Endothelial cell (in vitro differentiated cells): ENCODE measurements at places on chromosomes 12 and 14. TPM values are rescaled to one million over a fixed set of nuclear protein-coding genes. Genes with fewer than 3 reads are reported as not detected.

AVPR1A gene
- total RNA-seq, result 0.59 TPM

BCAT1 gene
- total RNA-seq, result 110 TPM

PRICKLE1 gene
- 15.6 TPM for total RNA-seq

KLRD1 gene
- 0.49 TPM for total RNA-seq

ATG2B gene
- total RNA-seq, result 14.1 TPM

DNA sequence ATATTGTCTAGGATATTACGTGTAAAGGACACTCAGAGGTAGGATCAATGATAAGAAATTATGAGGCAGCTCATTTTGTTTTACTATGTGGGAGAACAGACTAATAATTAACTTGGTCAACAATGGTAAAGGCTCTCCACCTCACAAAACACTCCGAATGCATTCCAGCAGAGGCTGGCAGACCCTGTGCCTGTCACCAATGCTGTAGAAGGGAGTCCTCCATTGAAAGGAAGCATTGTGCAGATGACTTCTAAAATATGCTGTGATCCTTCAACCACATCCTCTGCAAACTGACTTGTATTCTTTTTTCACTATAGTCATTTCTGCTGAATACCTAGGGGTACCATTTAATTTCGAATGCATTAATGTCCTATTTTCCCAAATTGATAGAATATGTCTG is 119.6 kb upstream of the EEA1 start:
- no peak for DNase-seq

DNA sequence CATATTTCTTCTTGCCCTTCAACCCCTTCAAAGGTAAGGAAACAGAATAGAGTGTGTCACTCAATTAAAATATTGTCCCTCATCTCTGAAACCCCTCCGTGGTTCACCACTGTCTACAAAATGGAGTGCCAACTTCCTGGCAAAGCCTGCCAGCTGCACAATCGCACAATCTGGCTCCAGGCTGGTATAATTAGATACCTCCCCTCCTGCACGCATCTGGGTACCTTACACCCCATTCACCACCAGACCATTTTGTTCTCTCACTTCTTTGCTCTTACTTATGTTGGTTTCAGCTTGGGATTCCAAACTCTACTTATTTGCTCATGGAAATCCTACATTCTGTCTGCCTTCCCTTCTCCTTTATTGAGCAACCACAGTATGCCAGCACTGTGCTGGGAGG is 314.9 kb downstream of the NUAK1 start:
- DNase-seq, result no peak

- no peak for DNase-seq
Measured at GRCh38 chr12:124230789-124231188, 64.1 kb upstream of the RFLNA start.

- no peak for DNase-seq
Measured at GRCh38 chr14:61577506-61577931, 117.8 kb upstream of the HIF1A start.

GRCh38 chr12:31323391-31324115 is 2.4 kb downstream of the SINHCAF start:
- no peak for DNase-seq

DNA sequence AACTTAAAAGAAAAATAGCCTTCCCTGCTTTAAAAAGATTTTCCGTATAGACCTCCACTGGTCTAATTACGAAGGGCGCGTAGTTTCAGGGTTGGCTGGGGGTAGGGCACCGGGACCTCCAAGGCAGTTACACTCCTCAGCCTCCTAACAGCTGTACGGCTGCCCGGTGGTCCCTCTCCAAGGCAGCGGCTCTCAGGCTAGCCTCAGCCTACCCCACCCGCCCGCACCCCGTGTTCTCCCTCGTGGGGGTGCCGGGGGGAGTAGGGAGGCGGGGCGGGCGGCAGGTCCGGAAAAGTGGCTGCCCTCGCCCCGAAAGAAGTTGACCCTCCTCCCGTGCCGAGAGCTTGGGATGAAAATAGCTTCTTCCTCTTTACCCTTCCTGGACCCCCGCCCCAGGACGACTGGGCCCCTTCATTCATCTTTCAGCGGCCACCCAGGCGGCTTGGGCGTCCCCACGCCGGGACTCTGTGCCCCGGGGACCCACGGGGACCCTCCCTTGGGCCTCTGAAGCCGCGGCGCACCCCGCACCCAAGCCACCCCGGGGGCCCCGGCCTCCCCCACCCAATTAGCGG is 991 bp upstream of the RCOR1 start:
- DNase-seq, result peak; percentile 43

DNA sequence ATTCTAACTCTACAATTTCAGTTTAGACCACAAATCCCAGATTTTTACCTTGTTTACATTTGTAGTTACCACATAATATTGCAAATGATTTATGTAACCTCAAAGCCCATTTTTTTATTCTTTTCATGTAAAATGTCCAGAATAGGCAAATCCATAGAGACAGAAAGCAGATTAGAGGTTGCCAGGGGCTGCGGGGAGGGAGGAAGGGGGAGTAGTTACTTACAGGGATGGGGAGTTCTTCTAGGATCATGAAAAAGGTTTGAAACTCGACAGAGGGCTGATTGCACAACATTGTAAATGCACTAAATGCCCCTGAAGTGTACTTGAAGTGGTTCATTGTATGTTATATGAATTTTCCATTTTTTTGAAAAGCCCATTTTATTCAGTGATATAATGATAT is 66.5 kb downstream of the PPP2R5C start:
- DNase-seq, result no peak

- DNase-seq, result no peak
Measured at GRCh38 chr12:110936367-110937103, 16.2 kb upstream of the MYL2 start.

GRCh38 chr12:94173660-94174265 is 25.4 kb downstream of the PLXNC1 start:
- no peak for DNase-seq

DNA sequence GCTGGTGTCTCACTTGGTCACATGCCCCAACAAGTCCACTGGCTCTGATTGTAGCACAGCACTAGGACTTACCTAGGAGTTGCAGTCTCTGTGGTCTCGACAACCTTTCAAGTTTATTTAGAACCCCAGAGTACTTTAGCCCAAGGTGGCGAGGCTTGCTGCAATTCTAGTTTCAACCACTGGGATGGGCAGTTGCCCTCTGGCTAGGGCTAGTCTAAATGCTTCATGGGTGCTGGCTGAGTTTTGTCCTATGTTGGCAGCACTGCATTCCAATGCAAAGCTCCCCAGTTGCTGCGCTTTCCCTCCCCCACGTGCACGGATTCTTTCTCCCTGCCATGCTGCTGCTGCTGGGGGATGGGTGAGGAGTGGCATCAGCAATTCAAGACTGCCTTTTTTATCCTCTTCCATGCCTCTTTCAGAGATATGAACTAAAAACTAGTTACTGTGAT is 207.9 kb downstream of the SYNE2 start:
- peak; percentile 29 for DNase-seq

GRCh38 chr12:95858451-95859343 is at the start of gene SNRPF:
TSS of gene SNRPF (plus strand) at chr12:95858952. CDS start at chr12:95859074, 122 bp downstream.
- peak; percentile 94 for DNase-seq

DNA sequence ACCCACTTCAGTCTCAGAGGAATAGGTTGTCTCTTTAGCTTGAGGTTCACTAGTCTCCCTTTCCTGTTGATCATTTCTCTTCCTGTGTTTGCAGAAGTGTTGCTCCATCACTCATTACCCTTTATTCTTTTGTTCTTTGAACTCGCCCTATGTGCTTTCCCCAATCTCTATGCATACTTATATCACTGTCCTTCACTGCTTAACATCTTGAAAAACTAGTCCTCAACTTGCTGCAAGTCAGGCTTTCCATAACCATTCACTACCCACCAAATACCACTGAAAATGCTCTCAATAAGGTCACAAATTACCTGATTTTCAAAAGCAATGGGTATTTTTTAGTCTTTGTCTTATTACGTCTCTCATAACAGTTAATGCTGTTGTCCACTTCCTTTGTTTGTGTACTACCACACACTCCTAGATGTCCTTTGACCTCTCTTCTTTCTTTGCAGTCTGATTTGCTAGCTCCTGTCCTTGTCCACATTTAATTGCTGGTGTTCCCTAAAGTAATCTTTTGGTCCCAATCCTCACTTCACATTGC is 80.8 kb downstream of the RIC8B start:
- DNase-seq, result no peak
